Thoracic aorta (tissue), 2 donors: ENCODE measurements at places on chromosomes 16 and 17. TPM values are rescaled to one million over a fixed set of nuclear protein-coding genes. Genes with fewer than 3 reads are reported as not detected.

DNA sequence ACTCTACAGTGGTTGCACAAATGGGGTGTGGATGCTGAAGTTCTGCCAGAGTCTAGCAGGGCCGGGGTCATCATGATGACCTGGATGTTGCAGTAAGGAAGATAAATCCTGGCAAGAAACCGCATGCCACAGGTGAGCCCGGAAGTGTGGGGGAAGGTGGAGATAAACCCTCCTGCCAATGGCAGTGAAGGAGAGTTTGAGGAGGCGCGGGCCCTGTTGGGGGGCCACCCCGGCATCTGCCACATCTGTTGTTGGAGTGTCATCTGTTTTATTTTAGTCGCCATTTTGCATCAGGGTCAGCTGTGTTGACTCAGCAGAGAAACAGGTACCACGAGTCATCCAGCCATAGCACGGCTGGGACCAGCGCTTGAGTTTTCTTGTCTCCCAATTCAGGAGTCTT, 173.8 kb upstream of the CHMP6 start:
- no peak for DNase-seq

TMEM11 gene
- total RNA-seq, result 16.2 TPM

KRTAP9-2 gene
- not detected for total RNA-seq

DNA sequence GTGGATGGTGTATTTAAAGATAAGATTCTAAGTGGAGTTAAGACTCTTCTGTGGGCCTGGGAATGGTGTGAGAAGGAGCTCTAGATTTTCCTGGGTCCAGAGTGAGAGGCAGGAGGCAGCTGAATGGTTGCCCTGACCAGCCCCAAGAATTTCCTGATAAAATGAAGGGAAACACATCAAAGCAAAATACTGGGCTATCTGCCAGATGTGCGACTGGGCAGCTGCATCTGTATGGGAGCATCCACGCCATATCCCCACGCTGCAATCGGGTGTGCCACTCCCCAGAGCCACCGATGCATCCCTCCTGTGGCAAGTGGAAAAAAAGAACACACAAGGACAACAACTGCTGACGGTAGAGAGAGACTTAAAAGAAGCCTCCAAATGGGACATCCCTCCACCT, 84.3 kb upstream of the COX10 start:
- DNase-seq, result no peak

GRCh38 chr17:16492613-16493530, 879 bp upstream of the LRRC75A start:
- DNase-seq, result no peak

DNA sequence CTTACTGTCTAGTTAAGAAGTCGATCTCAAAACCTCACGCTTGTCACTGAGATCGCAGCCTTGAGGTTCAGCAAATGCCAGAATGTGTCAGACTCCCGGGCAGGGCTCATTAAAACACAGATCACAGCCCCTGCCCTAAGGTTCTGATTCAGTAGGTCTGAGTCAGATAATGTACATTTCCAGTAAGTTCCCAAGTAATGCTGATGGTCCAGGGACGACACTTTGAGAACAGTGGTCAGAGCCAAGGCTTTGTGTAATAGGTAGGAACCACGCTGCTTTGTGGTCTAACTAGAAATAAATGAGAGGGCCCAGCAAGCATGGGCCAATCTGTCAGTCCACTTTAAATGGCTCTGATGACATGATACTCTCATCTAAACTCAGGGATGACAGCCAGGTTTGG, 228.6 kb downstream of the ZFHX3 start:
- DNase-seq, result no peak

- DNase-seq, result no peak
These were observed 57.0 kb downstream of the NSRP1 start for GRCh38 chr17:30173649-30174048.

GRCh38 chr16:53672461-53672860, 31.2 kb downstream of the RPGRIP1L start:
- DNase-seq, result no peak

- no peak for DNase-seq
These were observed 39.7 kb downstream of the USP10 start for GRCh38 chr16:84739349-84740124.

DNA sequence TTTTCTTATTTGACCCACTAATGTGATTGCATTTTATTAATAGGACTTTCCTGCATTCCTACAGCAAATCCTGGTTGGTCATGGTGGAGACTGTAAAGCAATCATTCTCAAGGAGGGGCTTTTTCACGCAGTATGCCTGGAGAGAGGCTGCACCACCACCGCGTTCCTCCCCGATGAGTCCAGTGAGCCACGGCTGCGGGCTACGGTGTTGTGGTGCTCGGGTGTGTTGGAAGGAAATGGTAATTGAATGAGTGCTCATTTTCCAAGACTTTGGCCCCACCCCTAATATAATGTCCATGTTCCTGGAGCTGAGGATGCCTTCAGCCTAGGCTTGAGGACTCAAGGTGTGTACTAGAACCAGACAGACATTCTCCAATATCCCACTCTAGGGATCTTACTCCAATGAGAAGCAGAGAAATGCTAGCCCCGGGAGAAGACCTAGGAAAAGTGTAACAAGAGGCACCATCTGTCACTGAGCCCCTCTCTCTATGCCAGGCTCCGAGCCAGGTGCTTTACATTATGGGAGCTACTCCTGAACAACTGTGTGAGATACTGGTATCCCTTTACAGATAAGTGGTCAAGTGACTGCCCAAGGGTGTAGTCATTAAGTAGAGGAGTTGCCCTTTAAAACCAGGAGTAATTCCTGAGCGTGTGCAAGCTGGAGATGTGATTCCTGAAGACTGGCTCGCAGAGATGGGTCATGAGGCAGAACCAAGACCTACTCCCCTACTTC, 39.4 kb downstream of the HEATR6 start:
- DNase-seq, result no peak

PRPSAP1 gene
- total RNA-seq, result 83.9 TPM

- no peak for DNase-seq
These were observed 292.1 kb downstream of the SNX29 start for GRCh38 chr16:12268606-12269005.

KCNAB3 gene
- not detected for total RNA-seq

- DNase-seq, result no peak
These were observed 4.5 kb upstream of the TCAP start for GRCh38 chr17:39660397-39661385.

DNA sequence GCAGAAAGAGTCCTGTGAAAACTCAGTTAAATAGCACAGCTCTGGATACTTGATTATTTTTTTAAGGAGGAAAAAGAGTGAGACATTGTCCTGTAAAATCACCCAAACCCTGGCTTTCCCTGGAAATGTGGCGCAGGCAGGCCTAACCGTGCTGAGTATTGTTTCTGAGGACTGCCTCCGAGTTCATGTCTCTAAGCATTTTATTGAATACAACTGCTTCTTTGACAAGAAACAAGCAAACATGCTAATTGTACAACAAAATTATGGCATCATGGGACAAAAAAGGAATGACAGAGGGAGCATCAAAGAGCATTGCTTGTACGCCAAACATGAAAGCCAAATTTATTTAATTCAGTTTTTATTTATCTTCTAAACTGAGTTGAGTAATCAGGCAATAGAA, 64.5 kb upstream of the HSBP1 start:
- no peak for DNase-seq

KCNJ2 gene
- 2.0 TPM for total RNA-seq

DNA sequence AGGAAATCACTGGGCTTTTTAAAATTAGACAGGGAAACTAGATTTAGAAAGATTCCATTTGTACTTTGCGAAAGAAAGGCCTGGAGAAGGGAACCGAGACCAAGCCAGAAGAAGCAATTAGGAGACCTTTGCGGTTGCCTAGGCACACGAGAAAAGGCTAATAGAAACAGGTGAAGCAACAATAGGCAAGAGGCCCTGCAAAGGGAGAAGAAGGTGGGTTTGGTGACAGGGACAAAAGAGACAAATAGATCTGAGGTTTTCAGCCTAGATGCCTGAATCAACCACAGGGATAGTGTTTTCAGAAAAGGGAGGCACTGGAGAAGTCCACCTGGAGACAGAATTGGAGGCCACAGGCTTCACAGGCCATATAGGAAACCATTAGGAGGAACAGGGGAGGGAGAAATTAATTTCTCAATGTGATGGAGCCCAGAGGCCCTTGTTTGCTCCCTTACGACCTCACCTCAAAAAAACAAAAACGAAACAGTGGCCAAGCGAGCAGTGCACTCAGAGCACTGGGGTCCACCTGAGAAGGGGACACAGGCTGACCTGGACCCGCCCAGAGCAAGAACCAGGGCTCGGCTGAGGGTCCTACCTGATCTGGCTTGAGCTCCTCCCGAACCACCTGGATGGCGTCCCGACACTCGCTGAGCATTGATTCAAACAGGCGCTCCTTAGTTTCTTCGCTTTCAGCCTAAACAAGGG, 22.3 kb downstream of the SRP68 start:
- DNase-seq, result no peak

CARD14 gene
- not detected for total RNA-seq

GRCh38 chr16:56910654-56911539, 21.0 kb upstream of the HERPUD1 start:
- no peak for DNase-seq

DNA sequence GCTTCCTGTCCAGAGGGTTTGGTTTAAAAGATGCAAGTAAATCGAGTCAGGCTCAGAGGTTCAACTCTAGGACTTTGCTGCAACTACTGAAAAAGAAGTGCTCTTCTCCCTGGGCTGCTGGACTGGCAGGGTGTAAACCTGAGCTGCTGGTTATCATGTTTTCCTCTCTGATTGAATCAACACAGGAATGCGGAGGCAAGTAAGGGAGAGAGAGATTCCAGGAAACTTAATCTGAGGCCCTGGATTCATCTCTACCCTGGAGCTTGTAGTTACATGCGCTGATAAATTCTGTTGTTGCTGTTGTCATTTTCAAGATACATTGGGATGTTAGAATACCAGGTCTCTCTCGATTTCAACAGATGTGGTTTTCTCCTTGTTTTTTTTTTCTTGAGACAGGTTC, 8.2 kb upstream of the HS3ST3A1 start:
- no peak for DNase-seq

- no peak for DNase-seq
These were observed 18.6 kb downstream of the KCTD2 start for GRCh38 chr17:75065562-75066151.

DNA sequence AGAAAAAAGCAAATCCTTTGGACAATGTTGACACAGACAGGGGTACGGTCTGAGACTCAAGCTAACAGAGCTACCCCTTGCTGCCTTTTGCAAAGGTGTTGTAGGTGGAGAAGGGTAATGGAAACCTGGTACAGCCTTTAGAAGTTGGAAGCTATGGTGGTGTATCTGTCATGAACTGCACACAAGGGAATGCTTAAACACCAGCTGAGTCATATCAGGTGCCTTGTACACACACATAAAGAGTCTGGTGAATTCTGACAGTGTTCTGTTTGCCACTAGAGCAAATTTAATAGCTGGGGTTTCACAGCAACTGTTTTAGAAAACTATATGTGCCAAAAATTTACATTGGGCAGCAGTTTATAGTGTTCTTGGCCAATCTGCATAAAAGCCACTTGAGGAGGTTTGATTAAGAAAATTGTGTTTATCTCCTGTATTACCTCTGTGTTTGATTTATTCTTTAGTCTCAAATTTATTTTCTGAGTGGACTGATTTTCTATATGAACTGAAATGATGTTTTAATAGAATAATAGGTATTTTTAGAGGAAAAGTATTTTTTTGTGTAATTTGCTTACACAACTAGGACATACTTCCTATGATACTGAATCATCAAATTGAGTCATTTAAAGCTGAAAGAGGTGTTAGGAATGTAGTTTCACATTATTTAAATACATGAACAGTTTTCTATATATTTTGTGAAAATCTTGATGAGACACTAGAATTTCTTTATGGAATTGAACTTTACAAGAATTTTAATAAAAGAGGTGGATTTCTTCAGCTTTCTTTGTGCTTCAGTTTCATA, 136.9 kb downstream of the MAP2K6 start:
- DNase-seq, result no peak

DNA sequence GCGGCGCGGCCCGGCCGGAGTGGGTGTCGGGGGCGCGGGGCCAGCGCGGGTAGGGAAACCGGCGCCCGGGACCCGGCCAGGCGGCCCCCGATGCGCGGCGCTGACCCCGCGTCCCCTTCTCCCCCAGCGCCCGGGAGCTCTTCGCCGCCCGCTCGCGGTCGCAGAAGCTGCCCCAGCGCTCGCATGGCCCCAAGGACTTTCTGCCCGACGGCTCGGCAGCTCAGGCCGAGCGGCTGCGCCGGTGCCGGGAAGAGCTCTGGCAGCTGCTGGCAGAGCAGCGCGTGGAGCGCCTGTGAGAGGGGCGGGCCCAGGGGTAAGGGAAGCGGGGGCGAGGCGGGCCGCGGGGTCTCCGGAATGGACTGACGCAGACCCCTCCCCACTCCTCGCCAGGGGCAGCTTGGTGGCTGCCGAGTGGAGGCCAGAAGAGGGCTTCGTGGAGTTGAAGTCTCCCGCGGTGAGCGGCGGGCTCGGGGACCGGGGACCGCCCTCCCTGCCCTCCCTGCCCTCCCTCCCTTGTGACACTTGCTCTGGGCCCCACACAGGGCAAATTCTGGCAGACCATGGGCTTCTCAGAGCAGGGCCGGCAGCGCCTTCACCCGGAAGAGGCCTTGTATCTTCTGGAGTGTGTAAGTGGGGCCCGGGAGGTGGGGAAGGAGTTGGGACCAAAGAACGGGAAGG, 430 bp downstream of the TSEN54 start:
- DNase-seq, result no peak

DNA sequence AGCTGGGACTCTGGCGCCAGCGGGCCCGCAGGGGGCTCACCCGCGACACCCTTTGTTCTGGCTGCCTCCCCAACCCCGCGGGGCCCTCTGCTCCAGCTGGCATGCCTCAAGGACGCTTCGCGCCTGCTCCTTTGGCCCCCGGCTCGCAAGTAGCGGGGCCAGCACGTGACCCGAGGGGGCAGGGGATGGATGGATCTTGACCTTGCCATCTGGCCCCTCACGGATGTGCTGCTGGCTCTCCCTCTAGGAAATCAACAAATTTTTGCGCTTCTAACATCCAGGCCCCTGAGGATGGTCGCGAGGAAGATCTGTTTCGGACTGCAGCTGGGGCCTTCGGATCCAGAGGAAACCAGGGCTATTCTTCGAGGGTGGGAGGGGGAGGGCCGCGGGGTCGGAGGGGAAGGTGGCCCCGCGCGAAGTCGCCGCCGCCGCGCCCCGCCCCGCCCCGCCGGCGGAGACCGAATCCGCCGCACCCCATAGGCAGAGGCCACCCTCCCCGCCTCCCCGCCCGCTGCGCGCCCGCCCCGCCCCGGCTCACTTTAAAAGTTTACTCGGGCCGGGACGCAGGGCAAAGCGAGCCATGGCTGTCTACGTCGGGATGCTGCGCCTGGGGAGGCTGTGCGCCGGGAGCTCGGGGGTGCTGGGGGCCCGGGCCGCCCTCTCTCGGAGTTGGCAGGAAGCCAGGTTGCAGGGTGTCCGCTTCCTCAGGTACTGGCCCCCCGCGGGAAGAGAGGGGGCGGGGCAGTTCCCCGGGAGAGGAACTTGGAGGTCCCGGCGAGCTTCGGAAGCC, at the start of gene ACSF2:
TSS of gene ACSF2 (plus strand) at position 537 of the 790 bp plus-strand sequence. CDS start at position 581, 44 bp downstream.
- no peak for DNase-seq

ADAP2 gene
- total RNA-seq, result 69.2 TPM

GRCh38 chr17:55978578-55978977, 174.7 kb upstream of the ANKFN1 start:
- no peak for DNase-seq

- DNase-seq, result no peak
These were observed 5.7 kb downstream of the SULT1A1 start for GRCh38 chr16:28604186-28604565.

- no peak for DNase-seq
These were observed 930 bp downstream of the SPNS2 start for GRCh38 chr17:4499431-4500190.
